ENCODE measurements at places on chromosomes 16 and 17.

- no peak for DNase-seq
Measured at GRCh38 chr17:58575511-58575910, 61.1 kb upstream of the MTMR4 start.

DNA sequence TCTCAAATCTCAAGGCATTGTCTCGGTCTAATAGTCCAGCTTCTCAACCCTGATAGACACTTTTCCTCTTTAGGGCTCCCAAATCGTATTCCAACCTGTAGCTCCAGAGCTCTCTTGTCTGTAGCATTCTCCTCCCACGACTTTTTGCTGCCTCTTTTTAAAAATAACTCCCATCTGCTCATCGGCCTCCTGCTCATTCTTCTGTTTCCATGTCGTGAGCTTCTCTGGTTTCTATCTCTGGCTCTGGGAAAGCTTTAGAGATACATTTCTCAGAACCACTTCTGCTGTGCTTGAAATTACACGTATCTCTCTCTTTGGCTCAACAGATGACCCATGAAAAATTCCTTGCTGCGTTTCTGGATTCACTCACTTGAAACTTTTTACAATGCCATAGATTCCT, 609.6 kb upstream of the C16orf82 start:
- DNase-seq: no peak

DNA sequence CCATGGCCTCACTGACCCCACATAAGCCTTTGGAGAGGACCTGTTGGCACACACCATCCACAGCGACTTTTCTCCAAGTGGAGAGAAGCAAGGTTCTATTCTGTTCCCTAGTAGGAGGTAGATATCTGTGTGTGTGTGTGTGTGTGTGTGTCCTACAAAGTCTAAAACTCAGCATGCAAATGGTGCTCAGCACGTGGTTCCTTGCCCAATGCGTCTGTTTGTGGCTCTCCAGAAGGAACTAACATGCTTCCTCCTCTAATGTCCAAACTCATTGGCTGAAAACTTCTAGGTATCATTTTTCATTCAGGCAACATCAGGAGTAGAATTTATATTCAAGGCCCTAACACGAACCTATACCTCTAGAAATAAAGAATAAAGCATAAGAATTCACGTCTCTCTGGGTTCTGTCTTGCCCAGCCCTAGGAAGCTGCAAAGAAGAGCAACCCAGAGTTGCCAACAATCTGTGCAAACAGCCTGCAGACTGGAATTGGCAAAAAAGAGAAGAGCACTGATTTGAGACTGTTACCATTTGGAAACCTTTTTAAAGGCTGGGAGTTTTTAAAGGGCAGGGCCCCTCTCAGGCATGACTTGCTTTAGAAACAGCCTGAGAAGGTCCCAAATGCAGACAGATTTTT, 25.5 kb downstream of the MAP3K14 start:
- no peak for DNase-seq

DNA sequence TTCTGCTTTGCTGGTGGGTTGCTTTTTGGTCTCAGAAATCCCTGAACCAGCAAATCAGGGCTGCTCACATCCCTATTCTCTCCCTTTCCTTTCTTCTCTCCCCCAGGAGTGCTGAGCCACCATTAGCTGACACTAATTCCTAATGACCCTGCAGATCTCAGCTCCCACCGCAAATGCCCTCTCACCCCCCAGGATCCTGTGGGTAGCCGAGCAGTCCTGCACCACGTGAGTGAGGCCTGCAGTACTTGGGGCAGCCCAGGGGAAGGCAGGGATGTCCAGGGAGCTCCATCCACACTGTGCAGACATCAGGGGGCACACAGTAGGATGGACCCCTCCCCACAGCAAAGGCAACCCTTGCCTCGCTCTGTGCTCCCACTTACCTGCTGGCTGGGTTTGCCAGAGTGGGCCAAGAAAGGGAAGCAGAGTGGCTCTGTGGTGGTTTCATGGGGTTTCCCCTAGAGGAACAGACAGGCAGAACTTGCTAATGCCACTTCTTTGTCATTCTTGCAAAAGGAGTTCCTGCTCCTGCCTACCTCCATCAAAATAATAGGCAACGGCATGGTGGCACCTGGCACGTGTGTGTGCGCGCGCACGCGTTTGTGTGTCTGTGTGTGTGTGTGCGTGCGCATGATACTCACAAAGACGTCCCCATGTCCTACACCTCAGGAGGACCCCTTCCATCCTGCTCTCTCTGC, 135.6 kb downstream of the GAS7 start:
- no peak for DNase-seq

DNA sequence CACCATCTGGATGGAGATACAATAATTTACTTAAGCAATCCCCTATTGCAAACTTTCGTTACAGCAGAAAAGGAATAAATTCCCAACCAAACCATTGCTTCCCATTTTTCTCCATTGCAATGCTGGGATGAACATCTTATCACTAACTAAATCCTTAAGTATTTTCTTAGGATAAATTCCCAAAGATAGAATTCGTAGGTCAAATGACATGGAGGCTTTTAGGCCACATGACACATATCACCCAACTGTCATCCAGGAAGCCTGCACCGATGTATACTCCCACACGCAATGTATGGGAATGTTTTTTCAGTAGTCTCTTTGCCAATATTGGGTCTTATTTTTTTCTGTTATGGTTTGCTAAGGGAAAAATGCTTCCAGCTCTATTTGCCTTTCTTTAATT, 1.6 kb upstream of the TLCD2 start:
- DNase-seq: no peak

DNA sequence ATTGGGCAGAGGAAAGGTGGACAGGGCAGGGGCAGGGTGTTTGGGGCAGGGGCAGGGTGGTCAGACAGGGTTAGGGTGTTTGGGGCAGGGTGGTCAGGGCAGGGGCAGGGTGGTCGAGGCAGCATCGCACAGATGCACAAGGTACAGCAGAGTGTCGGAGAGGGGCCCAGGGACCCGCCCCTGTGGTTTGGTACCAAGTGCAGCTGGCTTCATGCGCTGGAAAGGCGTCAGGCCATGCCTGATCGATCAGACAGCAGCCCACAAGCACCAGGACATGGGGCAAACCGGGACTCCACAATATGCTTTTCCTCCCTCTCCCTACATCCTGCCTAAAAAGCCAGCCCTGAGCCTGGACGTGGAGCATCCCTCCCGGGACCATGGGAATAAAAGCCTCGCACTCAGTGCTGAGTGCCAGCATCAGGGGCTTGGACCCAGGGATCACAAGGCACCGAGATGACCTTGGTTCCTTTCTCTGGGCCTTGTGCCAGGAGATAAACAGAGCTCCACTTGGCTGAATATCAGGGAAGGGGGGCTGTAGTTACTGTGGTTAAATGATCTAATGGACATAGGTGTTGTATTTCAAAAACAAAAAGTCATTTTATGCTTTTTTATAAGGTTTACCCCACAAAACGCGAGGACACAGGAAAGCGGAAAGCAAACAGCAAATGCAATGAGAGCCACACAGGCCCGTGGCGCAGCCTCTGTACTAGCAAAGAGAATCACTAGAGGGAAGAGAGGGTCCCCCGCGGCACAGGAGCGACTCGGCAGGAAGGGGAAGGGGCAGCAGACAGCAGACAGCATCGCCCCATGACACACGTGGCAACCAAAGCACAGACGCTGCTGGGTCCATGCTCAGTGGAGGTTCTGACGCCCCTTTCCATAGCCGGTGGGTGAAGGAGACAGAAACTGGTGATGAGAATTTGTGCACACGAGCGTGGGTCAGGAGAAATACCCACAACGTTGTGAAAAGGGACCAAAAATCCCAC, 5.3 kb upstream of the HEXD start:
- no peak for DNase-seq

- no peak for DNase-seq
Measured at GRCh38 chr17:76233588-76234353, 6.5 kb downstream of the RNF157 start.

DNA sequence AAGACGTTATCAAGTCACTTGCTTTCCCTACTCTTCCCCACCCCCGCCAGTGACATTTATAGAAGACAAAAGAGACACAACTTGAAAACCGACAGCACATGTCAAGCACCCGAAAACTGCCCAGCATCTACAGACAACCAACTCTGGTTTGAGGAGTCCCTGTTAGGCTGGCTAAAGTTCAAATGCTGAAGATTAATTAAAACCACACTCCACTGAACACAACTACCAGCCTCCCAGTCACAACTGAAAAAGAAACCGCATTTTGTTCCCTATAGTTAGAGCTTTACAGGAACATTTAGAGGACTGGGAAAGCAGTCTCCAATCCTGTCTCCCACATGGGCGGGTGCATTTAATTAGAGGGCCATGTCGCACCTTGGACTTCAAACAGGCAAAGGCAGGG, 73.0 kb upstream of the COX10 start:
- no peak for DNase-seq

DNA sequence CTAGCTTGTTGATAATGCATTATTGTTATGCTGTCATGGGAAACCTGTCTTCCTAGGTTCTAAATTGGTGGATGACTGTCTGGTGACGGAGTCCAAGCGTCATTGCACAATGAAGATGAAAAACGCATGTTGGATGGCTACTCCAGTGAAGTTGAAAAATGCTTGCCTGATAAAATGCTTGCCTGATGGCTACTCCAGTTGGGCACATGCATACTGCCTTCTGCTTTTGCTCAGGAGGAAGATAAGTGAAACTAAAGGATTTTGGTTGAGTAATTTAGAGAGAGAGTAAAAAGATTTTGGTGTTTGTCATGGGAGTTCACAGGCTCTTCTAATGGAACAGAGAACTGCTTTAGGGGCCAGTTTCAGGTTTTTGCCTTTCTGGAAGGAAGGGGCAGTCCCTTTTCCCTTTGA, 118.6 kb downstream of the PRKCA start:
- DNase-seq: no peak

- DNase-seq: no peak
Measured at GRCh38 chr16:81537721-81538561, 93.3 kb downstream of the CMIP start.

GRCh38 chr17:82600731-82601446, 47.4 kb downstream of the WDR45B start:
- DNase-seq: no peak

DNA sequence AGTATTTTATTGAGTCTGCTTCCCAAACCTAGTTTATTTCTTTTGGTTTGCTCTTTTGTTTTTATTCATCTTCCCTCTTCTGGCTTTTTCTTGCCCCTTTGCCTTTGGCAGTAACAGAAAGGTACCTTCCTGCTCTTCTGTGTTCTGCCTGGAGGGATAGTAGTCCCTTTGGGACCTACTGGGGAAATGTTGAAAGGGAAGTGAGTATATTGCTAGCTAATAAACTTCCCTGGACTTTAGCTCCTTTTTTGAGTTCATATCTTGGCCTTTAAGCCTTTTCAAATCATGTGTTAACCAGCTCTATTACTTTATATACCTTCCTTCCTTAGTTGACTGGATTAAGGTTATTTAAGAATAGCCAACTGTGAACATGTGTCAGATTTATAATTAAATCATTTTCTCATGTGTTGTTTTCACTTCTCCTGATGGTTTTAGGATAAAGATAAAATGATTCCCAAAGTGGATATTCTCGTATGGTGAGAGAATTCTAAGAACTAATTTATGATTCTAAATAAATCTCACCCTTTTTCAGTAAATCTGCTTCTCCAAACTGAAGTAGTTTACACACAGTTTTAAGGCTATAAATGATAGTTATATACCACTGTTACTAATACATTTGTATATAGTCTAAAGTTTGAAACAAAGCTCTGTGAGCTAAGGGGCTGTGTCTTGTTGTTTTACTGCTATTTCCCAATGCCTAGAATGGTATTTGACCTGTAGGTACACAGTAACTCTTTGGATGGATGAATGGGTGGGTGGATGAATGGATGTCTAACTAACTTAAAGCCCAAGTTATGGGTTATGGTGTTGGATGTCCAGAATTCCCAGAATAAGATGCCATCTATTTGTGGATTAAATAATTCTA, 45.7 kb downstream of the OMG start:
- DNase-seq: no peak

DNA sequence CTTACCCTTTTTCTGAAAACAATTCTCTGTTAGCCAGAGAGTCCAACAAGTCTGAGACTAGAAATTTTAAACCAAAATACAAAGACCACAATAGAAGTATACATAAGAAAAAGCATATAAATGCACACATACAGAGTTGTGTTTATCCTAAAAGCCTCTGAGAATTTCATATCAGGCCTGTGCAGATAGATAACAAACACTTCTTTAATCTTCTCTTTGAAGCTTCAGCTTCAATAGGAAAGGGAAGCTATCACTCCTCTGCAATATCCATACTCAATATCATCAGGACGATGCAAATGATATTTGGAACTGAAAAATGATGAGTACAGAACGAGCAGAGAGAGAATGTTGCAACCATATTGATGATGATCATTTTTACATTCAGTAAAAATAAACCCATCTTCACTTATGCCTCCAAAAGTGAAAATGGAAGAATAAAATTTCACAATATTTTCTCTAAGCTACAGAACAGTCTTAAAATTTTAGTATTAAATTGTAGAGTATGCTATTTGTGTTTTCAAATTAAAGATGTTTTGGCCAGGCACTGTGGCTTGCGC, 61.6 kb downstream of the SKAP1 start:
- no peak for DNase-seq

DNA sequence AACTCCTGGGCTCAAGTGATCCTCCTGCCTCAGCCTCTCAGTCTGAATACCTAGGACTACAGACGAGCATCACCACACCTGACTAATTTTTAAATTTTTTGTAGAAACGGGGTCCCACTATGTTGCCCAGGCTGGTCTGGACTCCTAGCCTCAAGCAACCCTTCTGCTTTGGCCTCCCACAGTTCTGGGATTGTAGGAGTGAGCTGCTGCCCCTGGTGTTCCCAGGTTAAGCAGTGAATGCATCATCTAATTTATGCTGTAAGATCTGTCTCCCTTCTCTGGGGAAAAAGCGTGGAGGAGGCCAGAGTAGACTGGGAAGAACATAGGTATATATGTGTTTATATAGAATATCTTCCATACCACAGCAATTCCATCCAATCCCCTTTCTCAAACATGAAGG, 6.6 kb upstream of the N4BP1 start:
- DNase-seq: no peak

- DNase-seq: peak; percentile 77
Measured at GRCh38 chr16:69859105-69859989, 91.8 kb upstream of the CLEC18A start.

DNA sequence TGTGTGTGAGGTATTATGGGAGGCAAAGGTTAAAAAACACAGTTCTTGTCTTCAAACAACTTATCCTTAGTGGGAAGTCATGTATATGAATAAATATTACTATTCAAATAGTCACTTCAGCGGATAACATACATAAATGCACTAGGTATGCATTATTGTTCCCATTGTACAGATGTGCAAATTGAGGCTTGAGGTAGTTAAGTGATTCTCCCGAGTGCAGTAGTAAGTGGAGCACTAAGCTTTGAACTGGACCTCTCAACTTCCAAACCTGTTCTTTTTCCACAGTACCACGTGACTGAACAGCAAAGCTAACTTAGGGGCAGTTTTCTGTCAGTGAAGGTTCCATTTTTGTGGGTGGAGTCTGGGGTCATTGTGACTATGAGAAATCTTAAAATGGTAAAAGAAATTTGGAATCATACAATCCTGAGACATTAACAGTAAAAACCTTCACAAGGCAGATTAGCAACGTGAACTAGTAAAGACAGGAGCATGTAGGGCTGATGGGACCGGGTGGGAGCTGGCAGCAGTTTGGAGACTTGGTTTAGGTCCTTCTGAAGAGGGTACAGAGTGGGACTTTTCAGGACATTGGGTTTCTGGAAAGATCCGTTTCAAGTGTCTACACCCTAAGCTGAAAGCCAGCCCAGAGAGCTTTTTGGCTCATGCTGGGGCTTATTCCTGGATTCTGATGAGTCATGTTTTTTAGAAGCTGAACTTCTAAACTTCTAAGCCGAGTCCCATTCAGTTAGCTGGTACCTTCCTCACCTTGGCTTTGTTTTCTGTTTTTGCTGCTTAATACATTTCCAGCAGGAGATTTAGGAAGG, 204.9 kb downstream of the PRKCA start:
- peak; percentile 57 for DNase-seq

GRCh38 chr17:68878226-68878885, 76.8 kb downstream of the ABCA8 start:
- no peak for DNase-seq

All from colonic mucosa (tissue), 4 donors.